ENCODE measurements at places on chromosomes 7 and 10. TPM values are rescaled to one million over a fixed set of nuclear protein-coding genes. Genes with fewer than 3 reads are reported as not detected.

FAM185A gene
- 6.5 TPM for total RNA-seq

UMAD1 gene
- 7.9 TPM for total RNA-seq

CYP26C1 gene
- not detected for total RNA-seq

EXOC6 gene
- 20.7 TPM for total RNA-seq

RGR gene
- not detected for total RNA-seq

Measured in A549 treated with GW870086 at 1 μM for 4 hours (cell line).